T-helper 17 cell (primary cell): ENCODE measurements at places on chromosomes 1 and 21.

DNA sequence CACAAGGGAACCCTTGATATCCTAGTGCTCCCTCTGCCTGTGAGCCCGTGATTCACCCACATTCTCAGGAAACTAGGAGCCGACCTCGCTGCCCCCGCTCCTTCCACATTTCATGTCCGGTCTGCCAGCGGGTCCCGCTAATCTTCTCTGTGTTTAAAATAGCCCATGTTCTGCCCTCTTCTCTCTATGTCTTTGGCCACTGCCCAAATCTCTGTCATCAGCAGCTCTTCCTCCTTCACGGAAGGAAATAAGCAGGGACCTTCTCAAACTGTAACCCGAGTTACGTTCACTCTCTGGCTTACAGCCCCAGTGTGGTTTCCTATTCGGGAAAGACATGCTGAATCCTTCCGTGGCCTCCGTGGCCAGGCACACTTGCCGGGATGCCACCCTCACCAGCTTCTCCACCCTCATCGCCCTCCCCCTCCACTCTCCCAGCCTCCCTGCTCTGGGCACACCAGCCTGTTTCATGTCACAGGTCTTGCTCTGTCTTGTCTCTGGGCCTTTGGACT lies 21.1 kb upstream of the UBXN10 start:
- no peak for DNase-seq

- DNase-seq: no peak
These were observed 98.8 kb downstream of the RIPK4 start for GRCh38 chr21:41668051-41668541.

DNA sequence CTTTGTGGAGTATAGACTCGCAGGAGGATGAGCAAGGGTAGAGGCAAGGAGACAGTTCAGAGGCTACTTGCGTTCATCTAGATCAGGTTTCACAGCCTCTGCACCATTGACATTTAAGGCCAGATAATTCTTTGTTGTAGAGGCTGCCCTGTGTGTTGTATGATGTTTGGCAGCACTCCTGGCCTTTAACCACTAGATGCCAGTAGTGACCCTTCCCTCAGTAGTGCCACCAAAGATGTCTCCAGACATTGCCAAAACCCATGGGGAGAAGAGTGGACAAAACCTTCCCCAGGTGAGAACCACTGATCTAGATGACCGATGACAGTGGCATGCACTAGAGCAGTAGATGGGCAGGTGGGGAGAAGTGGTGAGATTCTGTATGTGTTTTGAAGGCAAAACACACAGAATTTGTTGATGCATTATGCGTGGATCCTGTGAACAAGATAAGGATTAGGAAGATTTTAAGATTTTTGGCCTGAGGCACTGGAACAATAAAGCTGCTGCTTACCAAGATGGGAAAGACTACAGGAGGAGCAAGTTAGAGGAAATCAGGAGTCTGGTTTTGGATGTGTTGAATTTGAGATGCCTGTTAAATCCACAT lies 9.9 kb upstream of the COG2 start:
- no peak for DNase-seq

DNA sequence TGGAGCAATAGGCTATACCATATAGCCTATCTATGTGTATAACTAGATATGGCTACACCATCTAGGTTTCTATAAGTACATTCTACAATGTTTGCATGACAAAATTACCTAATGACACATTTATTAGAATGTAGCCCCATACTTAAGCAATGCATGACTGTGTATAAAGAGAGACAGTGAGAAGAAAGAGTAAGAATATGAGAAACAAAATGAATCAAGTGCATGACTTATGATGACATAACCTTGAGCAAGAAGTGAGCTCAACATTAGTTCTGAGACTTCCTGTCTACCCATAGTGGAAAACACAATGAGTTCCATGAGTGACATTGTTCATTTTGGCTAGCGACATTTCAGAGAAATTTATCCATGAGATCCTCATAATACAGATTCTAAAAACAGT lies 10.1 kb downstream of the SLC44A5 start:
- no peak for DNase-seq

GRCh38 chr1:56256153-56257000 lies 323.0 kb downstream of the PLPP3 start:
- no peak for DNase-seq

- no peak for DNase-seq
These were observed 68.5 kb downstream of the TMEM200B start for GRCh38 chr1:29055160-29055559.

GRCh38 chr1:17143760-17144159 lies 24.5 kb upstream of the PADI2 start:
- DNase-seq: no peak

DNA sequence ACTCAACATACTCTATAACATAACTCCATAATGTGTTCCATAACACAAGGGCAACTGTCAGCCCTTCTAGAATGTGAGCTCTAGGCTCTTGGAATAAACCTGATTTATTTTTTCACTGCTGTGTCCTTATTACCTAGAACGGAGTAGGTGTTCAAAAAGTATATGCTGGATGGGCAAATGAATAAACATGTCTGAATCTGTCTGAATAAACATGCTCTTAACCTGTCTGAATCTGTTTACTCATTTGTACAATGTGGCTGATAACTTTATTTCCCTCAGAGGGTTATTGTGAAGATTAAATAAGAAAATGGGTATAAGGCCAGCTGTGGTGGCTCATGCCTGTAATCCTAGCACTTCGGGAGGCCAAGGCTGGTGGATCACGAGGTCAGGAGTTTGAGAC lies 42.3 kb downstream of the AZIN2 start:
- no peak for DNase-seq

GRCh38 chr1:78383923-78384322 lies 106.9 kb upstream of the PTGFR start:
- no peak for DNase-seq

DNA sequence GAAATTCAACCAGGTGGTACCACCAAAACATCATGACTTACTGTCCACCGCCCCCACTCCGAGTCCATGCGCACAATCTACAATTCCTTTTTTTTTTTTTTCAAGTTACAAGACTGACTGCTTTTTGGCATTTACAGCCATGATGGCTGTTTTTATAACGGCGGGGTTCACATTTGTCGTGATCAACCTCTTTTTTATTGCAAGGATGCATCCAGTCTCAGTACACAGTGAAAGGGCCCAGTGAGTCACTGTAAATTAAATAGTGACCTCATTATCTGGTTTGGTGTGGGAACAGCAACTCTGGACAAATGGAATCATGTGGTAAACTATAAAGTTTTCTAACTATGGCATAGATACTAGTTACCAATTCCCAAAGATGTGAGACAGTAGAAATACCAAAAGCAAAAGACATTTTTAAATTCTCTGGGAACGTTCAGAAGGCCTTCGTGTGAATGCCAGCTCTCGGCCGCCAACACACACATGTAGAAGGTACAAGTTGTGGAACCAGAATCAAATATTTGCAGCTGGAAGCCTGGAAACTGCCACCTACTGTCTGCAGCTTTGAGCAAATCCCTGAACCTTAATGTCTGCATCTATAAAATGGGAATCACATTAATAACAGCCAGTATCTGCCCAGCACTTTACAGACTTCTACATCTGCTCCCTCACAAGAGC lies 4.9 kb downstream of the GLIS1 start:
- no peak for DNase-seq

GRCh38 chr1:5585256-5585655 lies 407.0 kb downstream of the NPHP4 start:
- DNase-seq: no peak

- no peak for DNase-seq
These were observed 1.6 kb downstream of the KCNE1 start for GRCh38 chr21:34510148-34511142.

DNA sequence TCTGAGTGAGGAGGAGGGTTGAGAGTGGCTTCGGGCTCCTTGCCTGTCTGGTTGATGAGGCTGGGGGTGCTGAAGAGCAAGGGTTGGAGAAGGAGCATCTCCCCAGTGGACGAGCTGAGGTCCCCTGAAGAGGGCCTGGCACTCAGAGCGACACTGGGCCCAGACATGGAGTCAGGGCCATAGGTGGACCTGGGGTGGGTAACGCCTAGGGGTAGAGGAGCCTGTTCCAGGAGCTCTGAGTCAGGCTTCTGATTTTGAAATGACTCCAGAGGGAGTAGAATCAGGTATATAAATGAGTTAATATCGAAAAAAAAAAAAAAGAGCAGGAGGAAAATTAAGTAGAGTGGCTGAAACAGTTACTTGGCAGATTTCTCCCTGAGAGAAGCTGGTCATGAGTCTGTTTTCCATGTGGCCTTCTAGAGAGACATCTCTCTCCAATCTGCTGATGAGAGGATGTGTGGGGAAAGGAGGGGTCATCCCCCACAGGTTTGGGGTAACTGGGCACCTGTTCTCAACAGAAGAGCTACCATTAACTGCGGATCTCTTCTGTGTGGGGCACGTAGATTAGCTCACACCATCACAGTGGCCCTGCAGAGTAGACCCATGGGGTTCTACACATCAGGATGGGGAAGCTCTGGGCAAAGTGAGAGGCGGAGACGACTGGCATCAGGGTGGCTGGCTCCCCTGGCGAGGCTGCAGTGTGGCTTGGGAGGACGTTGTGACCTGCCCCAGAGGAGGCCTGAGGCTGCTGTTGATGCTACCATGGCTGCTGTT lies 115.5 kb downstream of the DHRS3 start:
- no peak for DNase-seq

DNA sequence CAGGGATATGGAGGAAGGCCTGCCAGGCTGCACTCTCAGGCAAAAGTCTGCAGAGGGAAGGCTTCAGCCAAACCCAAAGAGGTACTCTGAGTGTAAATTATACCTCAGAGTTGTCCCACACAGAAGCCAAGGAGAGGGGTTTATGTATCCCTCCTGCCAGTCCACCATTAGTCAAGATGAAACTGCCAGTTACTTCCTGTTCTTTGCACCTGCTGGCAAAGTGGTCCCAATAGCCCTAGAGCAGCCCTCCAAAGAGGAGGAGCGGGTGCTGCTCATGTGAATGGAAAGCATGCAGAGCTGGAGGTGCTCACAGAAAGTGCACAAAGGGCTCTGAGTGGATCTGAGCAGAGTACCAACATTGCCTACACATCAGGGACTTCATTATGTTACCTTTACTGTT lies 37.1 kb upstream of the MCOLN3 start:
- no peak for DNase-seq

GRCh38 chr1:65063025-65063424 lies 85.0 kb upstream of the AK4 start:
- DNase-seq: no peak

DNA sequence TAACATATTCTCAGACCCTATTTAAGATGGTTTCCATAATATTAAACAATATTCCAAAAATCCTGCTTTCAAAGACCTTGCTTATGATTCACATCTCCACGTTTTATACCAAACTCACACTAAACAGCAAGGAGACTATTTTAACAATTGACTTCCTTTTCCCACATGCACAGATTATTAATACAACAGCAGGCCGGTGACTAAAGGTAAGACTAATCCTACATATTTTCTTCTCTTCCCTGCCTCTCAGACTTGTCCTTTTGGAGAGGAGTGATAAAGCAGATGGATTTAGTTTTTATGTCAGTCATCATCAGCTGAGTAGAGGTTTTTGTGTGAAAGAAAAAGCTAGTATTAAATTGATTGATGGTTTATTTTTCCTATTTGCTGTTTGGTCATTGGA lies 400.6 kb downstream of the NTNG1 start:
- DNase-seq: no peak

DNA sequence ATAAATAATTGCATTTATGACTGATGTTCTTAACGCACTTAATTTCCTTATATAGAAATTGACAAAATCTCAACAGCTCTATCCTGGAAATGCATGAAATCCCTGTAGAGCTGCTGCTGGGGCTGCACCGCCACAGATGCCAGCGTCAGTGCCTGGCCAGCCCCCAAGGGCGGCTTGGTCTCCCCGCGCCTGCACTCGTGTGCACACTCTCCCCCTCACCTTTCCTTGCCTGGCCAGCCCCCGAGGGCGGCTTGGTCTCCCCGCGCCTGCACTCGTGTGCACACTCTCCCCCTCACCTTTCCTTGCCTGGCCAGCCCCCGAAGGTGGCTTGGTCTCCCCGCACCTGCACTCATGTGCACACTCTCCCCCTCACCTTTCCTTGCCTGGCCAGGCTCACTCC lies 11.3 kb downstream of the TPRG1L start:
- DNase-seq: no peak

DNA sequence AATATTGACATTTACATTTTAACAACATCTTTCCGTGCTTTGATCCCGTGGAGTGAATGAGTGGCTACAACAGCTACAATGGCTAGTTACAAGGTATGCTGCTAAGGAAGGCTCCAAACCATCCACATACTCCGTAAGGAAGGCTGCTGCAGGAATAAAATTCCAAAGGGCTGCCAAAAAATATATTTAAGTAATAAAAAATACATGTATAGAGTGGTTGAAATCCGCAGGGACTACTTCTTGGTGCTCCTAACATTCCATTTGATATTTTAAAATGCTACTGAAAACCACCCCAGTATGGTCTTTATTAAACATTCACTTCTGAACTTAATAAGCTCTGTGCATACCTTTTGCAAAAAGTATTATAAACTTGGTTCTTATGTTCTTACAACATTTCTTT lies 25.3 kb downstream of the TNFSF4 start:
- no peak for DNase-seq

GRCh38 chr1:30472009-30472408 lies 251.4 kb downstream of the MATN1 start:
- no peak for DNase-seq

GRCh38 chr1:156629823-156630449 lies 10.7 kb downstream of the HAPLN2 start:
- no peak for DNase-seq

DNA sequence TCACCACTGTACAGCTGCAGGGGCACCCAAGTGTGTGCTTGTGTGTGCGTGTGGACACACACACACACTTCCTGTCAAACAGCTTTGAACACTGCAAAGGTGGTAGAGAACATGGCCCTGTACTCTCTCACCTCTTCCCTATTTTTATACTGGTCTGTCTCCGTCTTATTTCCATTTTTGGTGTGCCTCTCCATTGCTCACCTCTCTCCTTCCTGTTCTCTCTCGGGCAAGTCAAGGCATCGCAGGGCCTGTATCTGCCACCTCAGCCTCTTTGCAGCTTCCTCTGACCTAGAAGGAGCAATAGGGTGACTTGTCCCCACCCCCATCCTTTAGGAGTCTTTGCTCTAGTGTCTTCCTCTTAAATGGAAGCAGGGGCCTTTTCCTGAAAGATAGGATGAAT lies 2.2 kb downstream of the SMCP start:
- no peak for DNase-seq

DNA sequence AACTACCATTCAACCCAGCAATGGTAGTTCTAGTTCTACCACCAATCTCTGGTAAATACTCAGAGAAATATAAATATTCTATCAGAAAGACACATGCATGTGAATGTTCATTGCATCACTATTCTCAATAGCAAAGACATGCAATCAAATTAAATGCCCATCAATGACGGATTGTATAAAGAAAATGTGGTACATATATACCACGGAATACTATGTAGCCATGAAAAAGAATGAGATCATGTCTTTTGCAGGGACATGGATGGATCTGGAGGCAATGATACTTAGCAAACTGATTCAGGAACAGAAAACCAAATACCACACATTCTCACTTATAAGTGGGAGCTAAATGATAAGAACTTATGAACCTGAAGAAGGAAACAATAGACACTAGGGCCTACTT lies 37.5 kb upstream of the C1orf87 start:
- no peak for DNase-seq
